ENCODE measurements at places on chromosomes 6 and 20. TPM values are rescaled to one million over a fixed set of nuclear protein-coding genes. Genes with fewer than 3 reads are reported as not detected.

GRCh38 chr20:47213966-47214365 lies 142.5 kb downstream of the ZMYND8 start:
- no peak for DNase-seq

The APOM gene
- total RNA-seq = 0.42 TPM

DNA sequence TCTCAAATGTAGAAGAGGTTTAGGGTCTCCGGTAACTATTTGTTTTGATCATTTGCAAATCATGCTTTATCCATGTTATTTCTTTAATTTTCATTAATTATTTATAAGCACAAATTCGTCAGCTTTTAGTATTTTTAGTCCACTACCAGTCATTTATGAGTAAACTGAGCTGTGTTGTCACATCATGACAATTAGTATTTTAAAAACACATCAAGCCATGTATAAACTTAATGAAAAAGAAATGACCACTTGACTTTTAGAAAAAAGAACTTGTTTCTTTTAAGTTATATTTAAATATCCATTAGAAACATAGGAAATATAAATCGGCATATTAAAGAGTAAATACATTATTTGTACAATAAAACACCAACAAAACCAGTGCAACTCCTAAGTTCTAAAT lies 2.8 kb downstream of the NKX2-4 start:
- no peak for DNase-seq

- peak; percentile 40 for DNase-seq
Measured at GRCh38 chr20:37781626-37782025, 87.8 kb downstream of the CTNNBL1 start.

DNA sequence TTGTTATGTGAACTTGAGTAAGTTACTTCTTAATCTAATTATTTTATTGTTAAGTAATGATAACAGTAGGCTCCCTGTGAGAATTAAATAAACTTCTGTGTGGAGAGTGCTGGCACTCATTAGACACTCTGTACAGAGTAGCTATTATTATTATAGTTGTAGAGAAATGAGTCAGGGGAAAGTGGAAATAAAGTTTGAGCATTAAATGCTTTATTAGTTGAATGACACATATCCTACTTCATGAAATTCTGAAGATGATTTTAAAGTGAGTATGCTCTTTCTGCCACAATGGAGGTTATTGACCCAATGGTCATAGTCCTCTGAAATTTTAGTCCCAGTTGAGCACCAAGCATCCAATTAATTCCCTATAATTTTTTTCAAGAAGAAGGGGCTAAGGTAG lies 5.9 kb downstream of the ECI2 start:
- no peak for DNase-seq

DNA sequence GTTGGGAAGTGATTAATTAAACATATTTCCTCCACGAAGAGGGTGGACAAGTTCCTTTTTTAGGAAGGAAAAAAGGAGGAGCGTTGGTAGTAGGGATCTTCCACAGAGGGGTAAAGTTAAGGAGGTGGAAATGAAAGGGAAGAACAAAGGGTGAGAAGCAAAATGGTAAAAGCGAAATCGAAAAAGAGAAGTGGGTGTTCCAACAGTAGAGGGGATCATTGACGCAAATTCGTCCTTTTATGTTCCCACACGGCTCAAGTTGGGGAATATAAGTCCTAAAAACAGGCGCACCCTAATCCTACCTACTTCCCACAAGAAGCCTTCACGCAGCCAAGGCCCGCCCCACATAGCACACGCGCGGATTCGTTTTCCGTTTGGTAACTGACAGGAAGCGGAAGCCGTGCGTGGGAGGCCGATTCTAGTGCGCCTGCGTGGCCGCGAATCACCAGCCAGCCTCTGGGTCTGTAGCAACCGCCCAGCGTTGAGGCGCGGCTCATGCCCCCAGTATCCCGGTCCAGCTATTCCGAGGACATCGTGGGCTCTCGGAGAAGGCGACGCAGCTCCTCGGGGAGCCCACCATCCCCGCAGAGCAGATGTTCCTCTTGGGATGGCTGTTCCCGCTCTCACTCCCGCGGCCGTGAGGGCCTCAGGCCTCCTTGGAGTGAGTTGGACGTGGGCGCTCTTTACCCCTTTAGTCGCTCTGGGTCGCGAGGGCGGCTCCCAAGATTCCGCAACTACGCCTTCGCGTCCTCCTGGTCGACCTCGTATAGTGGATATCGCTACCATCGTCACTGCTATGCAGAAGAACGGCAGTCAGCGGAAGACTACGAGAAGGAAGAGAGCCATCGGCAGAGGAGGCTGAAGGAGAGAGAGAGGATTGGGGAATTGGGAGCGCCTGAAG lies at the start of gene NKAPL:
Gene NKAPL, plus strand, starts transcription at position 421 of the 901 bp plus-strand sequence. Its CDS starts 75 bp downstream, at position 496.
- no peak for DNase-seq

The ADGB gene
- total RNA-seq = not detected

The HFE gene
- 15.8 TPM for total RNA-seq

Measured in SK-MEL-5 (cell line).